AG08395 (cell line): ENCODE measurements at places on chromosomes 7 and 10.

GRCh38 chr7:131328377-131329175 lies 900 bp downstream of the MKLN1 start:
- DNase-seq = peak; percentile 29

- DNase-seq = peak; percentile 52
Measured at GRCh38 chr10:87861566-87861952, 1.8 kb downstream of the KLLN start.

- DNase-seq = no peak
Measured at GRCh38 chr7:147516391-147516790, 1074.2 kb upstream of the C7orf33 start.

GRCh38 chr10:109912335-109913281 lies 10.7 kb downstream of the XPNPEP1 start:
- DNase-seq = peak; percentile 17

GRCh38 chr7:48298779-48299178 lies 127.5 kb downstream of the ABCA13 start:
- DNase-seq = peak; percentile 36

DNA sequence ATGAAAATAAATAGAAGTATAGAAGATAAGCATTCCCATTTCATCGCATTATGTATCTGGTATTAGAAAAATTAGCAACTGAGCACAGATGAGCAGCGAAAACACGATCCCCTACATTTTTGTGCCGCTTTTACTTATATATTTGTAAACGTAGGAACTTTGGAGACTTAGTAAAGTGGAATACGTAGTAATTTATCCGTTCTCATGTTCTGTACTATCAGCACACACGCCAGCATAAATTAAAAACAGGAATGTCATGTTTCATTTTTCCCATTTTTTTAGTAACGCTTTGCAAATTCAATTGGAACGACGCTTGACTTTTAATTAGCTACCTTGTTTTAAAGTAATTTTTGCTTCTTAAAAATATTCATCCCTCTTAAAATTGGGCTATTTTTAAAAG lies 2.4 kb downstream of the ZNRF2 start:
- no peak for DNase-seq

DNA sequence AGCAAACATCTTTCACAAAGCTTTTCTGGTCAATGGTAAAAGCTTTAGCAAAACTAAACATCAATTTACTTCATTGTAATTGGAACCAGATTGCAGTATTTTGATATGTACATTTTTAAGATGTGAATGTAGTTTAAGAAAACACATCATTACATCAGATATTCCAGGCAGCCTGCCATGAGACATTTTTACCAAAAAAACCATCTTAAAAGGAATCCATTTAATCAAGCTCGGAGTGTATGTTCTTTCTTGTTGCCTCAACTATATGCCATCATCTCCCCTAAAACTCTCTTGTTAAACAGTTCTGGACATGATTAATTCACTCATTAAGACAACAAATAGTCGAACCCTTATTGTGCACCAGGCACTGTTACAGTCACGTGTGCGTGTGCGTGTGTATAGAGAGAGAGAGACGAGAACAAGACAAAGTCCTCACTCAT lies 97.5 kb downstream of the UBE2H start:
- peak; percentile 48 for DNase-seq

- DNase-seq = peak; percentile 21
Measured at GRCh38 chr7:32033006-32033405, 37.2 kb downstream of the PDE1C start.

DNA sequence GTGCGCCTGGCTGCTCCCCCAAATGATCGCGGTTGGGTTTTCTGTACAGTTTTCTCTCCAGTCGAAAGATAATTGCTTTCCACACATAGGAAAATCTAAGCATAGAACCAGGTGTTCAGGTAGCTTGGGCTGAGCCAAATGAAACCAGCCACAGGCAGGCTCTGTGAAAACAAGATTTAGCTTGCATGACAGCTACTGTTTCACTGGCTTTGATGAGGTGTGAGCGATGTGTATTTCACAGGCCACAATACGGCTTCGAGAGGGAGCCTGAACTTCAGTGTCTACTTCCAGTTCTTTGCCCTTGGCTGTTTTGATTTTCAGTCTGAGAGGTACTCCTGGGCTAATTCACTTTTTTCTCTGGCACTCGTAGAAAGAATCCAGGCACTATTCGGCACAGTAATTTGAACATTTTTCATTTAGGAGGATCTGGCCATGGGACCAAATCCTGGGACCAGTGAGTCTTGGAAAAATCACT lies 110.5 kb downstream of the JCAD start:
- DNase-seq = peak; percentile 36

DNA sequence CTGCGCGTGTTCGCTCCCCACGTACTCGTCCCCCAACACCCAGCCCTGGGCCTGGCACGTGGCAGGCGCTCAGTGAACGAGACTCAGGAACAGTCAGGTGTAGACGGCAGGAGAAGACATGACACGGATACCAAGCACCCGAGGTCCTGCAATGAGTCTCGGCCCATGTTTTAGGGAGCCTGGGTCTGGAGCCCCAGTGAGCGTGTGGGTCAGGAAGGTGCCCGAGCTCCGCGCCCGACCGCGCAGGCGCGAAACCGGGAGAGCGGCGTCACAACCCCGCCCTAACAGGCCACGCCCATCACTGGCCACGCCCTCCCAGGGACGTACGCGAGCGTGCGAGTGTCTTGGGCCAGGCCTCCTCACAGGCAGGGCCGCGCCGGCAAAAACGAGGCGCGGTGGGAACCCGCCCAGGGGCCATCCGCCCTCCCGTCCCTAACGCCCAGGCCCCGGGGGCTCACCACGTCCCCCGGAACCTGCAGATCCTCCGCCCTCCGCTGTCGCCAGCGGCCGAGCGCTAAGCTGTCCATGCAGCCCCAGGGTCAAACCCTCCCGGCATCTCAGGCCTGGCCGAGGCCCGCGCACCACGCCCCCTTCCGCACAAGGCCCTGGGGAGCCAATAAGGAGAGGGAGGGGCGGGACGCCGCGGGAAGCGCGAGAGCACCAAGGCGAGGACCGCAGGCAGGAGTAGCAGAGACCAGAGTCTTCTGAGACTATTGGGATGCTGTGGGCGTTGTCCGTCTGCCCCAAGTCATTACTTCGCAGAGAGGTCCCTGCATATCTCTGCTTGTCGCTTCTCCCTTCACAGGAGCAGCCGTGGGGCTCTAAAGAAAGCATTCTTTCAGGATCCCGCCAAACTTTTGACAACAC lies at the start of gene C10orf143:
Gene C10orf143 (minus strand): TSS at position 585 of the 867 bp plus-strand sequence. CDS start 58 bp downstream, at position 527.
- peak; percentile 99 for DNase-seq

DNA sequence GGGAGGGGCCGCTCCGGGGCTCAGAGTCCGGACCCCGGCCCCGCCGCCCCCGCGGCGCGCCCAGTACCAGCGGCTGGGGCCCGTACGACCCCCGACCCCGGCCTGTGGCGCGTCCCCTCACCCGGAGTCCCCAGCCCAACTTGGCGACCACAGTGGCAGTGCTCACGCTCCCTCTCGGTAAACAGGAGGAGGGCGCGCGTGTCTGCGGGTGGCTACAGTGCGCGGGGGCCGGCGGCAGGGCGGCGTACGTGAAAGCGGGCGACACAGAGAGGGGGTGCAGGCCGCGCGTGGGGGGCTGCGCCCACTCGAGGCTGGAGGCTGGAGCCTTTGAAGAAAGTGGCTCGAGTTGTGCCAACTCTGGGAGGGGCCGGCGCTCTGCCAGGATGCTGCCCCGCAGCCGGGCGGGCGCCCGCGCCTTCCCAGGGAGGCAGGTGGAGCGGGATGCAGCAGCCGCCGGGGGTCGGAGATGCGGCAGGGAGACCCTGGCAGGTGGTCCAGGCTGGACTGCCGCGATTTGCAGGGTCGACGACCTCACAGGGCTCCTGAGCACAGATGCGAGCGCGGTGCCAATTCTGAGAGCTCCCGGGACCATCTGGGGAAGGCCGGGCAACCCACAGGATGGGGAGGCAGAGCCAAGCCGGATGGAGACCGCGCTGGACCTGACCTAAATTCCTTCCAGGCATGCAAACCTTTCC lies 655 bp downstream of the PTPRE start:
- DNase-seq = peak; percentile 76

DNA sequence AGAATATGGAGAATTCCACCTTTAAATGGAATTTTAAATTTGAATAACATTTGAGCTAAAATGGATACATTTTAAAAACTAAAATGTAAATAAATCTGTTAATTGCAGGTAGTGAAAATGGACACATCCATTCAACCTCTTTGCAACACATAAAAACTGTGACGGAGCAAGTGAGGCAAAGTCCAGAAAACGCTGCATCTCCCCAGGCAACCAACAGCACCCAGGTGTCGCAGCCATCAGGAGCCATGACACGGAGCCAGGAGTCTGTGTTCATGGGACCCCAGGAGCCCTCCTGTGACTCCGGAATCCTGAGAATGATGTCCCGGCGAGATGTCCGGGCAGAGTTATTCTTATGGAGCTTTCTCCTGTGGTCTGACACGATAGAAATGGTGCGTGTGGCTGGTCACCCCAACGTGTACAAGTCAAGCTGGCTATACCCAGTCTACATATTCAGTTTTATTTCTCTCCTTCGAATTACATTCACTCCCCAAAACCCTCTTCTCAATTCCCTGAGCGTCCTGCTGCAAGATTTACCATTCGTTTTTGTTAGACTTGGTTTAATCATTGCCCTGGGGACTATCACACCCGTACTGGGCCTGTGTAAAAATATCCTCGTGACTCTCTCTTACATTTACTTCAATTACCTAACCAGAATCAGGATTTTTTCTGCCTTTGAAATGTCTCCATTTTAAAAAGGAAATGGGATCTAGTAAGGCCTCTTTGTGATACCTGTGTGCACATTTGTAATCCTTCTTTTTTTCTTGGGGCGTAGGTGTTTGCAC lies 13.1 kb upstream of the MRC1 start:
- DNase-seq = no peak

GRCh38 chr10:17001297-17001744 lies 128.3 kb downstream of the CUBN start:
- no peak for DNase-seq

GRCh38 chr7:139576179-139576973 lies 52.9 kb downstream of the CLEC2L start:
- DNase-seq = no peak

DNA sequence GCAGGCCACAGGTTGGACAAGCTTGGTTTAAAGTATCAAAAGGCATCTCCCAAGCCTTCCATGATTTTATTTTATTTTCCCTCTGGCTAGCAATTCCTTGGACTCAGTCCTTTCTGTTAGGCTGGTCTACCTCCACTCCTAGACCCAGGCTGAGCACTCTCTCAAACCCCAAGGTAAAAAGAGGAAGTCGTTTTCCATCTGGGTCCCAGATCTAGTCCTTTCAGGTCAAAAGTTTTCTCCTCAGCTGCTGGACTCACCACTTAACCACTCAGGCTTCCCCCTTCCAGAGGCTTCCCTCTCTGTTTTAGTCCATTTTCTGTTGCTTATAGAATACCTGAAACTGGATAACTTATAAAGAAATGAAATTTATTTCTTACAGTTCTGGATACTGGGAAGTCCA lies 252.3 kb upstream of the MKLN1 start:
- DNase-seq = no peak

DNA sequence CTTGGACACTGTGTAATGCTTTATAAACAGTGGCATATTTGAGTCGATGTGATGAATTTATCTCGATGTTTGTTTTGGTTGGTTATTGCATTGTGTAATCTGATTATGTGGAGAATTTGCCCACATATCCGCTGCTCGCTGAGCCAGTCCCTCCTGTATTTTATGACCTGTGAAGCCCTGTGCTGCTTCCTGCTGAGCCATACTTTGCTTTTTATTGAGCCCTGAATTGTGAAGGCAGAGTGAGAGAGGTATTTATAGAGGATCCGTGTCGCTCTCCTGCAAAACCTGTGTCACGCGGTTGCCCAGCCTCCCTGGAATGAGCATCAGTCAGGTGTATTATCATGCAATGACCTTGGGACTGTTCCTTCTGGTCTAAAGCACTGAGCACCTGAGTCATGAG lies 253.7 kb downstream of the ARHGAP21 start:
- DNase-seq = no peak

GRCh38 chr7:74009719-74010118 lies 18.3 kb upstream of the ELN start:
- DNase-seq = no peak

- peak; percentile 46 for DNase-seq
Measured at GRCh38 chr10:132209130-132209529, 22.4 kb downstream of the DPYSL4 start.

GRCh38 chr7:75711656-75712514 lies 26.9 kb downstream of the HIP1 start:
- DNase-seq = peak; percentile 50

DNA sequence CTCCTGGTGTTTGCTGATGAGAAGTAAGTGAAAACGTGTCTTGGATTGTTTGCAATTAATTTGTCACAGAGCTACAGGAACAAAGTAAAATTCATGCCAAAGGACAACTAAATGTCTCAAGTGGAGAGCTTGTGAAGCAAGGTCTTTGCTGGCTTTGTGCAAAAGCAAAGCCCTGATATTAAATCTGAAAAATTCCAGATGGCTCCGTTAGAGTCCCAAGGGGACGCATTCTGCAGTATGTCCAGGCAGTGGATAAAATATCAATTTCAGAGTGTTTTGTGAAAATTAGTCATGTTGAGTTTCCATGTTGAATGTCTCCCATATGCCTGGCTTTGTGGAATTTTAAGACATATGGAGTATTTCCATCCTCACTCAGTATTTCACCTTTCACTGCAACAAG lies 102.5 kb upstream of the PTN start:
- no peak for DNase-seq

DNA sequence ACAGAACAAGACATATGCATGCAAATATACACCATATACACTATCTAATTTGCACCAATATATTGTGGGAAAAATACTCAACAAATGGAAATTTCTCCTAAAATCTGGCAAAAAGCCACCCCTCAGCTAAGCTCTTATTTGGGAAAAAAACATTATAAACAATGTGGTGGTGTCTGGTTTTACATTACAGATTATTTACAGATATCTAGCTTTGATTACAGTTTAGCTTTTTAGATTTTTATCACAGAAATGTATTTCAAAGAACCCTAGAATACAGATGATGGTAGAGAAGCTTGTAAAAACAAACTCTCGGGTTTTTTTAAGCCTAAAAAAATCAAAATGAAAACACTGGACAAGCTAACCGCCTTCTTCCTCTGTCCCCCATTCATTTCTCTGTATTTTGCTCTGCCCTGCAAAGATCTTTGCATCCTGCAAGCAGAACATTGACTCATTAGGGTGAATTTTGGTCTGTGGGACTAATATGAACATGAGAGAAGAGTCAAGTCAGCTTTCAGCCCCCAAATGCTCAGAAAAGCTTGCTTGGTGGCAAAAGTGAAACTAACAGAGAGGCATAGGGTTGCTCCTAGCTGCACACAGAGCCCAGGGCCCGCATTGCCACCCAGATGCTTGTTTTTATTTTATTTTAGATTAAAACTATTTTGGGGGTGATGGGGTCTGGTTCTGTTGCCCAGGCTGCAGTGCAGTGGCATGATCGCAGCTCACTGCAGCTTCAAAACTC lies 88.8 kb upstream of the LYZL1 start:
- DNase-seq = no peak
